ENCODE measurements at places on chromosomes 12 and 14.

DNA sequence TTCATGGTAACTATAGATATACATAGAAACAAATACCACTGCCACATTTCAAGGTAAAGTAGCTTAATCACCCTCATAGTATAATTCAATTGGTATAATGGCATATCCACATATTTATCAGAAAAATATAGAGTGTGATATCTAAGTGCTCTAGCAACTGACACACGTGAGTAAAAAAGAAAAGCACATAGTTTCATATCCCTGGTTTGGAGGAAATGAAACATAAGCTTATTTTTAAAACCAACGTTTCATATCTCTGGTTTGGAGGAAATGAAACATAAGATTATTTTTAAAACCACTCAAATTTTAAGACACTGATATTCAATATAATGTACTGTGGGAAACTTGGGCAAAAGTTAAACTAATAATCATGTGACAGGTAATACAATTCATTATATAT, 2.1 kb downstream of the OR6C70 start:
- H3K27me3 ChIP-seq, result no peaks in the 10 kb centered on the region
- H3K4me3 ChIP-seq, result no peak overlapping the region
- no peak overlapping the region for H3K27ac ChIP-seq
- H3K36me3 ChIP-seq, result no peaks in the 10 kb centered on the region
- DNase-seq, result no peak

GRCh38 chr14:68113343-68113930, 293.9 kb downstream of the RAD51B start:
- no peak overlapping the region for H3K27ac ChIP-seq
- H3K36me3 ChIP-seq, result no peaks in the 10 kb centered on the region
- no peaks in the 10 kb centered on the region for H3K4me1 ChIP-seq
- no peak overlapping the region for H3K4me3 ChIP-seq
- no peaks in the 10 kb centered on the region for H3K27me3 ChIP-seq
- DNase-seq, result no peak

DNA sequence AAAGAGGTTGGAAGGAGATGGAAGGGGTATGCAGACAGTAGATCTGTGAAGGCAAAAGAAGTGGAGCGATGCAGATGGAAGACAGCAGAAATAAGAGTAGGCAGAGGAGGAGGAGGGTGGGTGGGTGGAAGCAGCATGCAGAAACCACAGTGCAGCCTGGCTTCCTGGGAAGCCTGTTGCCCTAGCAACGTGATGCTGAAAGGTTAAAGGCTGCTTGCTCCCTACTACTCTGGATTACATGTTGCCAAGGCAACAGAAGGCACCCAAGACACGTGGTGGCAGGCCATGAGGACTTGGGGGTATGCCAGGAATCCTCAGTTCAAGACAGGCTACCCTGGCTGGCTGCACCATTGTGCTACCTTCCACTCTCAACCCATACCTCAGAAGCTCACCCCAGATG, 129.6 kb downstream of the GRIN2B start:
- no peaks in the 10 kb centered on the region for H3K27me3 ChIP-seq
- DNase-seq, result peak; percentile 41
- peaks cover 2% of the 10 kb centered on the region for H3K4me1 ChIP-seq
- H3K4me3 ChIP-seq, result no peak overlapping the region
- H3K27ac ChIP-seq, result no peak overlapping the region
- no peaks in the 10 kb centered on the region for H3K36me3 ChIP-seq

DNA sequence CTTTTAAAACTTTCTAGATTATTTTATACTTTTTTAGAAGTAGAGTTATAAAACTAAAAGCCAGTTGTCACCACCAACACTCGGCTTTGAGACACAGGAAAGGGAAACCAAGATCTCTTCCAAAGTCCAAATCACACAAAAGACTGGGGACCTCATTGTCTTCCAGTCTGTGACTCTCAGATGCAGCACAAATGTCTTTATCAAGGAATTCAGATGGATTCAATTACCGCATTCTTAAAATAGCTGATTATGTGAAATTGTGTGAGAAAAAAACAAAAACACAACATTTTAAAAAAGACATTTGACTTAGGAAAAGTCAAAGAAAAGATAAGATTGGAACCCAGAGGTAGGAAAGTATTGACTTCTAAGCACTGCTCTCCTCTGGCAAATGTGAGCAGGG, 3.5 kb upstream of the SIX6 start:
- H3K4me1 ChIP-seq, result peaks cover 32% of the 10 kb centered on the region
- H3K4me3 ChIP-seq, result no peak overlapping the region
- peaks cover 68% of the 10 kb centered on the region for H3K27me3 ChIP-seq

DNA sequence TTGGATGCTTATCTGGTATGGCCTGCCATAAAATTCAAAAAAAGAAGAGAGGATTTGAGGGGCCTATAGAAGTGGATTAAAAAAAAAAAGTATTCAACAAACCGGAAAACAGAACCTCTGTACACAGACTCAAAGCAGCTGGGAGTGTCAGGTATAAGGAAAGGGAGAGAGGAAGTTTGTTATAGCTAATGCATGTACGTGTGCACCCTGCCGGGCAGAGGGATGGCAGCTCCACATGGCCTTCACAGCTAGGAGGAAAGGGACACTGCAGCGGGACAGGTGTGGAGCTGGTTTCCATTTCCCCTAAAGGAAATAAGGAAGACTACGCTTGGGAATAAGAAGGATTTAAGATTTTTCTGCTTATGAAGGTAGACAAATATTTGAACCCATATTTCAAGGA, 21.5 kb downstream of the SLC7A8 start:
- H3K27ac ChIP-seq, result no peak overlapping the region
- peaks cover 46% of the 10 kb centered on the region for H3K36me3 ChIP-seq
- H3K27me3 ChIP-seq, result no peaks in the 10 kb centered on the region
- no peak overlapping the region for H3K4me3 ChIP-seq

DNA sequence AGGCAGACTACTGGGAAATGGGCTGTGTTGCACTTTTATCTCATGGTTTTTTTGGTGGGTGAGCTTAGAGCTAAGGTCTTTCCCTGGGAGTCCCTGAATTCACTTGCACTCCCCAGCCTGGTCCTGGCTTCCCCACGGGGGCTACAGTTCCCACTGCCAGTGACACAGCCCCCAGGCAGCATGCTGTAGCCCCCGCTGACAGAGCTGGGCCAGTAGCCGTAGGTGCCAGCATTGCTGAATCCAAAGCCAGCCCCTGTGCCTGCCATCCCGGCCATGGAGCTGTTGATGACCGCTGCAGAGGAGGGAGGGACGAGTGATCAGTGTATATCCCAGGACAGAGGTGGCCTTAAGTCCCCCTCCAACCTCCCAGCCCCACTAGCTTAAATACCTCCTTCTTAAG, 6.9 kb upstream of the KRT72 start:
- H3K4me1 ChIP-seq, result peaks cover 3% of the 10 kb centered on the region
- no peak overlapping the region for H3K27ac ChIP-seq
- H3K4me3 ChIP-seq, result no peak overlapping the region

Data from H1 (cell line).